OCI-LY7 (cell line): ENCODE measurements at places on chromosomes 4 and X. TPM values are rescaled to one million over a fixed set of nuclear protein-coding genes. Genes with fewer than 3 reads are reported as not detected.

ALG13 gene
- 62.2 and 178 TPM in 2 replicates for total RNA-seq

ADRA2C gene
- total RNA-seq, result 0.21 TPM in 1 of 2 replicates, not detected in the other

SPANXA2 gene
- not detected in 2 replicates for total RNA-seq

PLS3 gene
- not detected in 2 replicates for total RNA-seq

RIBC1 gene
- 0.74 and 0.88 TPM in 2 replicates for total RNA-seq

F8A1 gene
- 40.8 and 42.4 TPM in 2 replicates for total RNA-seq

IL15 gene
- not detected in 2 replicates for total RNA-seq

SRPK3 gene
- total RNA-seq, result not detected in 2 replicates

MAP7D2 gene
- total RNA-seq, result 0.13 TPM in 1 of 2 replicates, not detected in the other

HSFX1 gene
- 0.52 and 0.80 TPM in 2 replicates for total RNA-seq

NSDHL gene
- 17.7 and 20.2 TPM in 2 replicates for total RNA-seq

SULT1B1 gene
- 0.08 TPM in 1 of 2 replicates, not detected in the other for total RNA-seq

FRMPD3 gene
- 12.3 and 12.9 TPM in 2 replicates for total RNA-seq

SPANXN3 gene
- not detected in 2 replicates for total RNA-seq

BANK1 gene
- not detected in 2 replicates for total RNA-seq

INTU gene
- total RNA-seq, result not detected in 2 replicates

NLRP2B gene
- total RNA-seq, result not detected in 2 replicates

PAGE2 gene
- total RNA-seq, result not detected in 2 replicates

GAGE12H gene
- not detected in 2 replicates for total RNA-seq

PRDM5 gene
- 0.44 and 0.76 TPM in 2 replicates for total RNA-seq

SH3RF1 gene
- not detected in 2 replicates for total RNA-seq
